Activated CD4-positive, CD25-positive, alpha-beta regulatory T cell treated with anti-CD3 and anti-CD28 coated beads, Interleukin-2, amount 50 U/mL, for 24 hours (primary cell): ENCODE measurements at places on chromosomes 12 and 14.

DNA sequence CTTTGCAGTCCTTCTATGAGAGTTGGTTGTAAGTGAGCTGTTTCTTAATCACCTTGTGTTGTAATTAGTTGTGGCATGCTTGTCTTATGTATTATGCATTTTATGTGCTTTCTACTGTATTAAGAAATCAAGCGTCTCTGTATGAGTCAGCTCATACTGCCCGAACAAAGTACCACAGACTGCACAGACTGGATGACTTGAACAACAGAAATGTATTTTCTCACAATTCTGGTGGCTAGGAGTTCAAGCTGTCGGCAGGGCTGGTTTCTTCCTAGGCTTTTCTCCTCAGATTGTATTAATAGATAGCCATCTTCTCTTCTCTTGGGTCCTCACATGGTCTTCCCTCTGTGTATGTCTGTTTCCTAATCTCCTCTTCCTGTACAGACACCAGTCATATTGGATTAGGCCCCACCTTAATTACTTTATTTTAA is 77.7 kb downstream of the FLRT2 start:
- ATAC-seq: no peak

GRCh38 chr14:99698642-99699041 is 14.5 kb downstream of the CYP46A1 start:
- ATAC-seq: no peak

DNA sequence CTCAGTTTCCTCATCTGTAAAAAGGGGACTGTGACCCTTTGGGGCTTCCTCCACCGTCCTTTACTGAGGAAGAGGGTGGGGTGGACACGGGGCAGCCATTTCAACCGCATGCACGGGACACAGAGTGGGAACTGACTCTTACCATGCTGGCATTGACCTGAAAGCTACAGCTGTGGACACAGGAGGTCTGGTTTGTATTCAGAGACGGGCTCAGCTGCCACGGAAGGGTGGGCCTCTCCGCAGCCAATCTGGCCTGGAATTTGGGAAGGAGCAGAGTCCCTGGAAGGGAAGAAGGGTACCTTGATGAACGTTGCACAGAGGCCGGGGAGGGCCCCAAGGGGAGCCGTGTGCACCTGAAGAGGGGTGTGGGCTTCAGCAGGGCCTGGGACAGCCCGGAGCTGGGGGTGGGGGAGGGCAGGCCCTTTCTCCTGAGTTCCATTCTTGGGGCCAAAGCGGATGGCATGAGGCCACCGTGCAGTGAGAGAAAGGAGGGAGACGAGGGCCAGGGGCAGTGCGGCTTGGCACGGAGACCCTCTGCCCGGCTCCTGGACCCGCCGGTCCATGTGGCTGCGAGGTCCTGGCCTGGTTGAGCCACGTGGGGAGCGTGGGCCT is 14.5 kb downstream of the TNFAIP2 start:
- ATAC-seq: no peak

- ATAC-seq: no peak
Measured at GRCh38 chr14:77467801-77468200, 9.9 kb downstream of the AHSA1 start.

DNA sequence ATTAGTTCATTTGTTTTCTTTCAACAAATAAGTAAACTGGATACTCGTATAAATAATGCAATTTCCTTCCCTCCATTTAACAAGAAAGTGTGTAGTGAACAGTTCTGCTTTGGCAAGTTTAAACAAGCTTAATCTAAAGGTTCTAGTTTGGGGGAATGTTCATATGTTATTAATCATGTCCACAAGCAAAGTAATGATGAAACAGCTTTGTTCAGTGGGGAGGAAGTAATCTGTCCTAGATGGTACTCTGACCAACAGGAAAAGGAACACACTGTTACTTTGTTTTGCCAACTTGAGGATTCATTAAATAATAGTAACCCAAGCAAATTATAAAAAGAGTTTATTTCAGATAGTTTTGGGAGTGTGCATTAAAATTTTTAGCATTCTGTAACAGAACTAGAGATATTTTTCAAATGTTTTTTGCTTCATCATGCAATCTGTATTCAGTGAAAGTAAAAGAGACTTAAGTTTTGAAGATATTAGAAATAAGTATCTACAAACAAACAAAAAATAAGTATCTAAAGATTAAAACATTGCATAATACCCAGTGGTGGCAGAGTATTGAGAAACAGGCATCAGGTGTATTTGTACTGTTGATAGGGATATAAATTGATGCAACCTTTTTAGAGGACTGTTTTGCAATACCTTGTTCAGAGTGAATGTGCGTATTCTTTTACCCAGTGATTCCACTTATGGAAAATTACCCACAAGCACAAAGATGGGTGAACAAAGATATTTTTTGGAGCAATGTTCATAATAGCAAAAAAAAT is 61.1 kb downstream of the RAB35 start:
- no peak for ATAC-seq

DNA sequence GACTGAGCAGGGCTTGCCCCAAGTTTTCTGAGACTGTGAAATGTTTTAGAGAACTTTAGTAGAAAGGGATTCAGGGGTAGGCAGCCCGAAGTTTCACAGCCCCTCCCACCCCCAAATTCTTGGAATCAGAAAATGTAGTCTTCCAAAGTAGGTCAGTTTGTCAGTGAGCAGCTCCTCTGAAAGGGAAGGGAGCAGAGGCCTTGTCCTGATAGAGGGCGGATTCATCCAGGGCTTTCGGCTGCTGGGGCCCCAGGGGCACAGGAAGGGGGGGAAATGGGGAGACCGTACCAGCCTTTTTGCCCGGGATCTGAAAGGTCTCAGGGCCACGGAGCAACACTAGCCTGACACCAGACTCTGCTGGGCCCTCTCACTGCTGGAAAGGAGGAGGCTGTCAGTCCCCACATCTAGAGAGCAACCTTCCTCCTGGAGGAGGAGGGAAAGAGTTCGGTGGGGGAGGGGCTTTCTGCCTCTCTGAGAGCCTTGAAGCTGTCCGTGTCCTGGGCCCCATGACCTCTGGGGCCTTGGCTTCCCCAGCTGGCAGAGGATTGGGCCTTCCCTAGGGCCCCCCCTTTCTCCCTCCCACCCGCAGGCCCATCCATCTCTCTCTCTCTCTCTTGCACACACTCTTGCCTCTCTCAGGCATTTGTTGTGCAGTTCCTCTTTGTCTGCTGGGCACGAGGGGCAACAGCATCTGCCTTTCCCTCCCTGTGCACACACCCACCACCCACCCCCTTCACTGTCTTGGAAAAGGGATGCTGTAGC is at the start of gene IKZF4:
TSS of gene IKZF4 (plus strand) at position 621 of the 762 bp plus-strand sequence. CDS start 451 bp downstream, outside the sequence.
- ATAC-seq: peak; percentile 9

- ATAC-seq: no peak
Measured at GRCh38 chr12:13033476-13033875, 10.7 kb upstream of the FAM234B start.

GRCh38 chr12:45518291-45519235 is 210.9 kb upstream of the ARID2 start:
- ATAC-seq: peak; percentile 86

GRCh38 chr14:36952689-36953088 is 219.7 kb downstream of the SLC25A21 start:
- ATAC-seq: no peak
